Activated gamma-delta T cell treated with Interleukin-2 at 50 U/mL for 16 hours (primary cell): ENCODE measurements at places on chromosomes 3 and 15.

- DNase-seq: no peak
Measured at GRCh38 chr15:31317421-31318327, 9.0 kb upstream of the KLF13 start.

- DNase-seq: no peak
Measured at GRCh38 chr15:98957655-98958054, 49.9 kb downstream of the PGPEP1L start.

- DNase-seq: no peak
Measured at GRCh38 chr15:94135486-94136147, 95.7 kb upstream of the MCTP2 start.

- DNase-seq: no peak
Measured at GRCh38 chr15:42363487-42363886, 4.2 kb downstream of the CAPN3 start.

- DNase-seq: no peak
Measured at GRCh38 chr15:82177291-82178010, 85.1 kb downstream of the EFL1 start.

- DNase-seq: peak; percentile 28
Measured at GRCh38 chr3:3200632-3201212, 21.2 kb upstream of the CRBN start.

GRCh38 chr3:114213627-114214541 lies 23.5 kb downstream of the ZNF80 start:
- DNase-seq: peak; percentile 63

DNA sequence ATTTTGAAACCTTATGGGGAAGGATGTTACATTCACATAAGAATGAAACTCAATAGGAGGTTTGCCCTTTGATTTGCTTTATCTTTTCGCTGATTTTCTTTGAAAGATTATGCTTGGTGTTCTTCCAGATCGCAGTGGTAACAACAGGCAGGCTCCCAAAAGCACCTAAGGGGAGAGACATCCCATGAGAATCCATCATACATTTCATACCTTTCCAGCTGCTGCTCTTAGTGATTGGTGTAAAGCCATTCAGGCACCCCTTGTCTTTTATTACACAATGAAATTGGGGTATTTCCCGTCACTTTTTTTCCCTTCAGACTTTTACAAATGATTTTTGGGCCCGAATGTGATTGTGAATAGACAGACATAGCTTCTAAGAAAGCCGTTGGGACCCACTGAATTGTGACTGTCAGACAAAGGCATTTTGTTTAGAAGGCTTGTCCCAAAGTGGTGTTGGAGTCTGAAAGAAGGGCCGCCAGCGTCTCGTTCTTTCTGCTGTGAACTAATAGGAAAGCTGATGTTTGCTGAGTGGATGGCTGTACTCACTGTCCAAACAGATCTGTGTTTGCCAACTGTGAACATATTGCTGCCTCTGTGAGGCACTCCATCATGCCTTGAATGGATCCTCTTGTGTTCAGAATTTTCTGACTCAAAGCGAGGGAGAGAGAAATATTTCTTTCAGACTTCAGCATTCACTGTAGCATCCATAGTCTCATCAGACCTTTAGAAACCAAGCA lies 164.3 kb downstream of the FNDC3B start:
- no peak for DNase-seq
